GM10248 (cell line): ENCODE measurements at places on chromosomes 5 and 9.

DNA sequence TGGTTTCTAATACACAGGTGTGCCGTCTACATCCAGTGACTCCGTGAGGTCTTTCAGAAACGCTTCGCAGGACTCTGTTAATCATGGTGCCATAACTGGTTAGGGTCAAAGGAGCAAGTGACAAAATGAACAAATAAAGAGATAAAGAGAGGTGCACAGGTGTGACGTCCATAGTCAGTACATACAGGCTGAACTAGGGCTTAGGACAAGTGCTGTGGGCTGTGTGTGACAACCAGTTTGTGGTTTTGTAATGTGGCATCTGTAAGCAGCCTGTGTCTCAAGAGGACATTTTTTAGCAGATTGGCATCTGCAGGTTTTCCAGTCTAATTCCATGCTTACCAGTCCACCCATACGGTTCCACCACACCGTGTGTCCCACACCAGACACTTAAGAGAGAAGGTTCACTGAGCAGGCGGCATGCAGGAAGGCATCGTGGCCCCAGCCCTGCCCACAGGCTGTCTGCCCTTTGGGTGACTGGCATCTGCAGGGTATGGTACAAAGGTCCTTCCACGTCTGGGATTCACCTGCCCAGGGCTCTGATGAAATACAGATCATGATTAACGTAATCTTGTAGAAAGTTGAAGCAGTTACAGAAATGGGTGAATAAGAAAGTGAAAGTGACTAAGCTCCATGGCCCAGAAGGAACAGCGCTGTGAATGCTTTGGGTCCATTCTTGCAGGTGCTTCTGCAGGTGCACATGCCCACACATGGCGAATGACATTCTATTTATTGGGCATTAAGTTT, 26.9 kb downstream of the SRD5A1 start:
- DNase-seq: peak; percentile 72

DNA sequence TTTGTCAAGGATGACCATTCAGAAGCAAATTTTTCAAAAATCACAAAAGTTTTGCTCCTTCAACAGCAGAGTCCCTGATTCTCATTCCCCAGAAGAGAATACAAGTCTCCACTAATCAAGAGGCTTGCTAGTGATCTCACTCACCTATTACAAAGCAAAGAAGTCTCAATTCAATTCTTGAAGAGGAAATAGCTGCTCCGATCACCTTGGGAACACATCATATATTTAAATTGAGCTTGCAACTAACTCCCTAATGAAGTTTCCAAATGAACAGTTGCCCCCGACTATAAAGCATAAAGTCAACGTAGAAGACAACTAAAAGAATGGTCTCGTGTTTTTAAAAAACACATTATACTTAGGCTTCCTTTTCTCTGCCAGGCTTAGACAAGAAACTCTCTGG, 1.6 kb downstream of the LIFR start:
- DNase-seq: no peak

- no peak for DNase-seq
These were observed 88.9 kb downstream of the S1PR3 start for GRCh38 chr9:89080193-89080592.

DNA sequence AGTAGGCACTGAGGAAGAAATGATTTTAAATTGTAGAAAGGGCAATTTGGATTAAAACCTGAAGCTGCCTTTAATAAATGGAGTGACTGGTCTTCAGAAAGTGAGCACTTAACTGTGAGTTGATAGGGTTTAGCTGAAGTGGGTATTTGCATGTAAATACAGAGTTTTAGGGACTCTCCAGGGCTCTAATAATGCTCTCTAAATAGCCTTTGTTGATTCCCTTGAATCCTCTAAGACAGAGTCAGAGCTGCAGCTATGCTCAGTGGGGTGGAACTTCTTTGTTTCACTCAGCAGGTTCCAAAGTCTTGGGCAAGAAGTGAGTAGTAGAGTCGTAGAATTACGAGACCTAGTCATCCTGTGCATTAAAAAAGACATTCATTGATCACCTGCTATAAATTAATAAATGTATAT, 21.4 kb downstream of the GLRA1 start:
- peak; percentile 40 for DNase-seq

GRCh38 chr5:107199756-107200155, 471.0 kb downstream of the EFNA5 start:
- DNase-seq: no peak

DNA sequence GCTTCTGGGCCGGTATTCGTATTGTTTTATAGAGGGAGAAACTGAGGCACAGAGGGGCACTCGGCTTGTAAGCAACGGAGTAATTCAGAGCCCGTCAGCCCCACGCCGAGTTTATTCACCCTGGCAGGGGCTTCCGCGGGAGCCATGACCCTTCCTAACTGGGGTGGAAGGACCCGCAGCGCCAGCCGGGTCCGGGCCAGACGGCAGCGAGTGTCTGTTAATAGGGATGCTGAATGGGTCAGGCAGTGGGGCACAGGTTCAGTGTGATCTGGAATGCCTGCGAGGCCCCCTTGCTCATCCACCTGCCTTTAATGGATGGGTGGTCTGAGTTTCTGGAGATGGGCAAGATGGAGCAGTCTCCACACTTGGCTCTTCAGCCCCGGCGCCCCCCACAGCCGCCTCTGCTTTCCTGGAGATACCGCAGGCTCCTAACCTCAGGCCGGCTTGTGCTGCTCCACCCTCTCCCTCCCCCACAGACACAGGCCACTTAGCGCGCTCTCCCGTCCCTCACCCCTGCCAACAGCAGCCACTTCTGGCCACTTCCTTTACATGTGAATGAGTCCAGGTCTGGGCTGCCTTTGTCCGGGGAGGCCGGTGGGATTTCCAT, 147.1 kb downstream of the ERCC6L2 start:
- peak; percentile 44 for DNase-seq

DNA sequence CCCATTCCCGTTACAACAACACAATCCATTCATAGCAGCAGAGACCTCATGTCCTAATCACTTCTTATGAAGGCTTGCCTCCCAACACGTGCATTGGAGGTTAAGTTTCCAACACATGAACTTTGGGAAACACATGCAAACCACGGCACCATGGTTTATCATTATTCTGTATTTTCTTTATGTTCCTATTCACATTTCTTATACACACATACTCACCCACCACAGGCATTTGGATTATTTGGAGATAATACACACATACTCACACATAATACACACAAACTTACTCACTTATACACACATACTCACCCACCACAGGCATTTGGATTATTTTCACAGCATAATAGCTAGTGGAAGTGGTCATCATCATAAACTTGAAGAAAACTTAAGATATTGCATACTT, 75.6 kb downstream of the C7 start:
- DNase-seq: no peak

- no peak for DNase-seq
These were observed 56.9 kb downstream of the RXRA start for GRCh38 chr9:134383148-134383547.

DNA sequence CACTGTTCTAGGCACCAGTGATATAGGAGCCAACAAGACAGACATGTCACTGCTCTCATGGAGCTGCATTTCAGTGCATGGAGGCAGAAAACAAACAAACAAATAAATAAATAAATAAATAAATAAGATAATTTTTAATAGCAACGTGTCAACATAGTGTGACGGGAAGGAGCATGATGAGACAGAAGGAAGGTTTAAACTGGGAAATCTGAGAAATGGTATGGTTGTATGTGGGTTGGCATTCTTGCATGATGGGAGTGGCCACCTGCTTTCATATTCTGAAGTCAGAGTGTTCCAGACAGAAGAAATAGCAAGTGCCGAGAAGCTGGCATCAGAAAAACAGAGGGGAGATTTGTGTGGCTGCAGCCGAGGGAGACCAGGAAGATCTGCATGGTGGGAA, at the start of gene PCA3:
Gene PCA3 (plus strand): TSS at position 301 of the 400 bp plus-strand sequence.
- DNase-seq: no peak

DNA sequence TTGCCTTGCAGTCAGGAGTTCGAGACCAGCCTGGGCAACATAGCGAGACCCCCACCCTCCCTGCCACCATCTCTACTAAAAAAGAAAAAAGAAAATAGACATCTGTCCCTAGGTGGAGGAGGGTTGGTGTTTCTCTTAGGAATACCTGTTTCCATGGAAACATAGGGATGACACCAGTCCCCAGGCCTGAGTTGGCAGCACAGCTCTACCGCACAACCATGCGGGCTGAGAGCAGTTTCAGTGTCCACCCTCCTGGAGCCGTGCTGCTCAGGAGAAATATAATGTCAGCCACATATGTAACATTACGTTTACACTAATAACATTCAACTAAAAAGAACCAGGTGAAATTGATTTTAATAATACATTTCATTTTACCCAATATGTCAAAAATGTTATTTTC, 39.3 kb upstream of the CDK20 start:
- DNase-seq: no peak

DNA sequence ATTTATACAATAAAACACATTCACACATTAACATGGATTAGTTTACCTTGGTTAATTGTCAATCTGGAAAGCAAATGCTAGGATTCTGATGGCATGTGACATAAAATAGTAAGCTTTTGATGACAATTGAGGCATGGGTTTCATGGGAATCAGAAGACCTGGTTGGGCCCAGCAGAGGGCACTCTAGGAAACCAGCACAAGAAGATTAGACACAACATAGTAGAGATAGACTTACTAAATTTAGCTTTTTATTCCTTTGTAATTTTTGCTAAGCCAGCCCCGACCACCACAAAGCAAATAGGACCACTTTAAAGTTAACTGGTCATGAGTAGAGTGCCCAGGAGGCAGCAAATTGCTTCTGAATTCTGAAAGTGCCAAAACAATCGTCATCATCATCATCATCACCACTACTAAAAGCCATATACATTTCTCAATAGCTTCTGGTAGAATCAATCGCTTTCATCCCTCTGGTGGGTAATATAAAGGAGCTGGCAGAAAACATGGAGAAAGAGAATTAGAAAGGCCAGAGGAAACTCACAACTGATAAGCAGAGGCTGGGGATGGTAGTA, 163.2 kb downstream of the ARRDC3 start:
- peak; percentile 32 for DNase-seq

DNA sequence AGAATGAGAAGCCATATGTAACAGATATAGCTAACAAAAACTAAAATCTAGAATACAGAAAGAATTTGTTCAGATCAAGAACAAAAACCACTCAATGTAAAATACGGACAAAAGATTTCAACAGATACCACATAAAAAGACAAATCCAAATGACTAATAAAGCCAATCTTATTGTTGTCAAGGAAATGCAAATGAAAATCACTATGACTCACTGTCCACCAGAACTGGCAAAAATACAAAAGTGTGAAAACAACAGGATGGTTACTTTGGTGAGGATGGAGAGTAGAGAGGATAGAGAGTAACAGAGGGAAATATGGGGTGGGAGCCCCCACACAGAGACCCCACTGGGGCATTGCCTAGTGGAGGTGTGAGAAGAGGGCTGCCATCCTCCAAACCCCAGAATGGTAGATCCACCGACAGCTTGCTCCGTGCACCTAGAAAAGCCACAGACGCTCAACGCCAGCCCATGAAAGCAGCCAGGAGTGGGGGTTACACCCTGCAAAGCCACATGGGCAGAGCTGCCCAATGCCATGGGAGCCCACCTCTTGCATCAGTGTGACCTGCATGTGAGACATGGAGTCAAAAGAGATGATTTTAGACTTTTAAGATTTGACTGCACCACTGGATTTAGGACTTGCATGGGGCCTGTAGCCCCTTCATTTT, 15.2 kb upstream of the RHOBTB3 start:
- peak; percentile 15 for DNase-seq

DNA sequence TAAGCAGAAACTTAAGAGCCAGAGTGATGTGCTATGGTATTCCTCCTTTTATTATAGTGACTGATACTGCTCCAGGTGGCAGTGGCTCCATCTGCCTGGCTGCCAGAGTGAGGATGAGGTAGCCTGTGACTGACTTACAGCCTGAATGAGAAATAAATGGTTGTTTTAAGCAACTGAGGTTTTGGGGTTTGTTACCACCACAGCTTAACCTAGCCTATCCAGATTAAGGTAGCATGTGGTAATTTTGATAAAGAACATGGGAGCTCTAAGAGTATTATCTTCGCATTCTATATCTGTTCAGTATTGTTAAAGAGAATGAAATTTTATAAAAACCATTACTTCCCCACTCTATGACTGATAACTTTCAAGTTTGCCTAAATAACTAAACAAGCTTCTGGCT, 39.0 kb downstream of the GOLPH3 start:
- DNase-seq: no peak

DNA sequence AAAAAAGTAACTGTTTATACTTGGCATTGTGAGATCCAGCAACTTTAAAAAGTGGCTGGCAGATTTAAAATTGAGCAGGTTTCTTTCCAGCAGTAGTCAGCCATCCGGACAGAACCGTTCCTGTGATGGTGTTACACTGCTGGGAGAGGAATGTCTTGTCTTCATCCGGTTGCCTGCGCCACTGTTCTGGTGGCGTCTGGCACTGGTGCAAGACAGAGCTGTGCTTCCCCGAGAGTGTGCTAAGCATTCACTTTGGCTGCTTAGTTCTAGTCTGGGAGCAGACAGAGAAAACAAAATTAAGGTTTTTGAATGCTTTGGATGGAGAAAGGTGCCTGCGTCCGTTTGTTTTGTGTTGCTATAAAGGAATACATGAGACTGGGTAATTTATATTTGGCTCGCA, 35.5 kb upstream of the CREBRF start:
- no peak for DNase-seq

DNA sequence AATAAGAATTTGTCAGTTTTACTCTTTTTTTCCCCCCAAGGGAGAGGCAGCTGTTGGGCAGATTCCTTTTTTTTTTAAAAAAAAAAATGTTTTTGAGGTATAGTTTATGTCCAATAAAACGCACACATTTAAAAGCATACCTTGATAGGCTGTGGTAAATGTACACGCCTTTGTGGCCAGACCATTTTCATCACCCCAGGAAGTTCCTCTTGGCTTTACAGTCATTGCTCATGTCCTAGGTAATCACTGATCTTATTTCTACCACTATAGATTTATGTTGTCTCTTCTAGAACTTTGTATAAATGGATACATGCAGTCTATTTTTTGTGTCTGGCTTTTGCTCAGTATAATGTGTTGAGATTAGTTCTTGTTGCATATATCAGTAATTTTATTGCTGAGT, 9.8 kb downstream of the SUB1 start:
- DNase-seq: no peak

GRCh38 chr9:100277166-100277979, 75.4 kb downstream of the TEX10 start:
- no peak for DNase-seq

GRCh38 chr9:89317282-89317681, 1.0 kb upstream of the SECISBP2 start:
- no peak for DNase-seq

DNA sequence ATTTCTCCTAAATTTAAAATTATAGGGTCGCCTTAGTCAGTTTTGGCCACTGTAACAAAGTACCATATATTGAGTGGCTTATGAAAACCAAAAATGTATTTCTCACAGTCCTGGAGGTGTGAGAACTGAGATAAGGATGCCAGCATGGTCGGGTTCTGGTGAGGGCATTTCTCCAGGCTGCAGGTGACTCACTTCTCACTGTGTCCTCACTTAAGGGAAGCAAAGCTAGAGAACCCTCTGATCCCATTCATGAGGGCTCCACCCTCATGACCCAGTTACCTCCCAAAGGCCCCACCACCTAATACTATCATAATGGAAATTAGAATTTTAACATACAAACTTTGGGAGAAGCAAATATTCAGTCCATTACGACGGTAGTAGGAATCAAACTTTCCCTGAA, 75.1 kb upstream of the FBN2 start:
- DNase-seq: no peak

- DNase-seq: peak; percentile 91
These were observed 22.6 kb upstream of the RAPGEF1 start for GRCh38 chr9:131762356-131762932.
